ENCODE measurements at places on chromosomes 11 and 22. TPM values are rescaled to one million over a fixed set of nuclear protein-coding genes. Genes with fewer than 3 reads are reported as not detected.

The C11orf68 gene
- 11.6 TPM for total RNA-seq

The DDIAS gene
- 0.16 TPM for total RNA-seq

- no peak for DNase-seq
Observed at GRCh38 chr11:76026281-76026680, 180.0 kb downstream of the WNT11 start.

DNA sequence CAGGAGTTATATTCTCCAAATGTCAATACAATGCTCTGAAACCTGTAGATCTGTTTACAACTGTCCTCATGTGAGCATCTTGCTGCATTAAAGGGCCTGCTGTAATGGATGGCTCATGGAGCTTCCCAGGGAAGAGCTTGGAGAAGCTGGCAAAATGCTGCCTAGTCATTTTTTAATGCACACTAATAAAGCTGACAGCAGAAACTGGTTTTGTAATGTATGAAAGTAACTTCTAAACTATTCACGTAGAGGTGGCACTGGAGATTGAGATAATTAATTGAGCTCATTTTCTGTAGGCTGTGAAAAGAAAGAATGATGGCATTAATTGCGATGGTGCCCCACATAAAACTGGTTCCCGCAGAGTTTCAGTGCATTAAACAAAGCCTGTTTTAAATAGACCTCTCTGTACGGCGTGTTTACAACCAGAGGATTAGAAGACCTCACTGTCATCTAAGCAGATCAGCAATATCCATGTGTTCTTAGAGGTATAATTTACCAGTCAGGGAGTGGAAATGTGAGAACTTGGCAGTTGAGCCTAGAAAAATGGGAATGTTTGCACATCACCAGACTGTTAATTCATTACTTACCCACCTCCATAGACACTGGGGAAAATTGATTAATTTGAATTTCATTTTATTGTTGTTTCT lies 16.0 kb downstream of the POLA2 start:
- DNase-seq = no peak

DNA sequence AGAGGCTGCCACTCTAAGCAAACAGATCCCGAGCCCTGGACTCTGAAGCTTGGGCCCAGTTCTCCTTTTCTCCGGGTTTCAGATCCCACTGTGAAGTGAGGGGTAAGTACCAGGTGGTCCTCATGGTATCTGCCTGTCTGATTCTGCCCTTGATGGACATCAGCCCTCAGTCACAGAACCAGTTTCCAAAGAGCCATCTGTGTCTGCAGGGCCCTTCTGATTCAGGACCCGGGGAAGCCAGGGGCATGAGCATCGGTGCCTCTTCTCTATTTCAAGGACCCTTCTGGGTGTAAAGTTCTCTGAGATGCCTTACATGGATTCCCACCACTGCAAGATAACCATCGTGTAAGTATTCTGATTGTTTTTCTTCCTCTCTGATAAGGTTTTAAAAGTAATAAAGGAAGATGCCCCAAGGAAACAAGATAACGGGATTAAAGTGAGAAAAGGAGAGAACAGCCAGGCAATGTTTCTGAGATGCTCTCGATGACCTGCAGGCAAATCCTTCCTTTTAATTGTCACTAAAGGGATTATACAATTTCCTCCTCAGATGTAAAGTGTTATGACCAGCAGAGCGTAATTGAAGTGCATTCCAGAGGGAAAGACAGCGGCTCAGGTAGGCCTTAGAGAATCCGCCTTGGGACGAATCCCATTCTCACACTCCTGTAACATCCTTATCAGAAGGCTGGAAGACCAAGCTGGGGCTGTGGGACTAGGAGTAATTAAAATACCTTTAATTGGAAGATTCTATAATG lies 924.3 kb downstream of the TBC1D22A start:
- DNase-seq = no peak

DNA sequence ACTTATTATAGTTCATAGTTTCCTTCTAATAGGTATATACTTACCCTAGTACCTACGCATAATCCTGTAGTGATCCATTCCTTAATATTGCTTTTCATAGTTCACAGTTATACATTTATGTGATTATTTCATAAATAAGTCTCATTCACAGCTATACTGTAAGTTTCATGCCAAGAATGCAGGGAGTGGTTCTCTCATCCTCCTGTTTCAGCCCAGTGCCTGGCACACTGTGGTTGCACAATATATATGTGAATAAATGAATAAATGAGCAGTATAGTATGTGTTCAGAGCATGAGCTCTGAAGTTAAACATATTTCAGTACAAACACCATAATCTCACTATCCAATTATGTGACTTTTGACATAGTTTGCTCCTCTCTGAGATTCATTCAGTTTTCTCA lies 115.8 kb downstream of the MAML2 start:
- DNase-seq = no peak

The CCDC87 gene
- 0.22 TPM for total RNA-seq

The MIOX gene
- 0.54 TPM for total RNA-seq

- DNase-seq = no peak
Observed at GRCh38 chr11:45779602-45780001, 25.3 kb upstream of the SLC35C1 start.

DNA sequence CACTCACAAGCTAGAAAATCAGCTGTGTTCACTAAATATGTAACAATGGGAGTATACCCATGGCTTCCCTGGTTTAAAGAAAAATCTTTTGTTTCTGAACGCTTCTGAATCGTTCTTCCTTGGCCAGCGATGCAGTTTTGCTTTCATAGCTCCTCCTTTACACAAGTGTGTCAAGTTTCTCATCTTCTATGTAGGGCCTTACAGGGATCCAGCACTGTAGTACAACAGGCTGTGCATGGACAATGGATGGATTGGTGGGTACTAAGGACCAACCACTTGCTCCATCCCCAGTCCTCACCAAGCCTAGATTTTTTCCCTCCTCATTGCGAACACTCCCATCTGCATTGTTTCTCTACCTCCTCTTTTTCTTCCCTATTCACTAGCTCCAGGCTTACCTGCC lies 24.3 kb upstream of the POU2AF2 start:
- DNase-seq = no peak

DNA sequence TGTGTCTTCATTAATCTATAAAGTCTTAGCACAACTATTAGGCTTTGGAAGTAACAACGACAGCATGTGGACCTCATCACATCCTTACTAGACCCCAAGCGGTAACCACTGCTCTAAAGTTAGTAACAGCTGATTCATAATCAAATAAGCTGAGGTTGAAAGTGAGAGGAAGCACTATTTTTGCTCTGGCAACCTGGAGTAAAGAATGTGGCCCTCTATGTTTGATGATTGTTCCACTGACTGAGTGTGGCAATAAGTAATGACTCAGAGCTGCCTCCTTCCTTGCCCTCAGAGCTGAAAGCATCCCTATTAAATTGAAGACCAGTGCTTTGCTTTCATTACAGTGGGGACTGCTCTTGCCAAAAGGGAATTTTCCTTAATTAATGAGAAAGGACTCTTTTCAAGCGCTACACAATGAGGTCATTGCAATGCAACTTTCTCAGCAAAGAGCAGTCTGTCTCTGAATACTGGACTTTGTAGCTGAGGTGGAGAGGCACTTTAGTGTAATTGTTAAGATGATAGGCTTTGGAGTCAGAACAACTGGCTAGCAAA lies 906.1 kb upstream of the RAG2 start:
- no peak for DNase-seq

- peak; percentile 19 for DNase-seq
Observed at GRCh38 chr22:28299753-28300152, 379.9 kb downstream of the TTC28 start.

The FJX1 gene
- total RNA-seq = 2.6 TPM

GRCh38 chr11:78390809-78391208 lies 26.8 kb downstream of the GAB2 start:
- no peak for DNase-seq

The LRRC74B gene
- total RNA-seq = not detected

GRCh38 chr11:8757533-8757932 lies 74.9 kb downstream of the RPL27A start:
- DNase-seq = no peak

DNA sequence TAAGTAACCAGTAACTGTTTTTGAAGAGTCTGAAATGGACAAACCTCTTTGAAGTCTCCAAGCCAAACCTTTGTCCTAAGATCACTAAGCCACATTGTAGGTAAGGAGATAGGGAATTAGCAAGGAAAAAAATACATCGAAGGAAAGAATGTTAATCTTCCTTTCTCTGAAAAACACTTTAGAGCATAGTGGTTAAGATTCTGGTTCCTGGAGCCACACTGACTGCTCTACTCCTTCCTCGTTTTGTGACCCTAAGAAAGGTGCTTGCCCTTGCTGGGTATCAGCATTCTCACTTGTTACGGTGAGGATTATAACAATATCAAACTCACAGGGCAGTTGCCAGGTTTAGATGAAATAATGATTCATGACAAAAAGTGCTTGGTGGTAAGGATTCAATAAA lies 104.0 kb downstream of the SIK3 start:
- no peak for DNase-seq

The SPA17 gene
- 2.2 TPM for total RNA-seq

DNA sequence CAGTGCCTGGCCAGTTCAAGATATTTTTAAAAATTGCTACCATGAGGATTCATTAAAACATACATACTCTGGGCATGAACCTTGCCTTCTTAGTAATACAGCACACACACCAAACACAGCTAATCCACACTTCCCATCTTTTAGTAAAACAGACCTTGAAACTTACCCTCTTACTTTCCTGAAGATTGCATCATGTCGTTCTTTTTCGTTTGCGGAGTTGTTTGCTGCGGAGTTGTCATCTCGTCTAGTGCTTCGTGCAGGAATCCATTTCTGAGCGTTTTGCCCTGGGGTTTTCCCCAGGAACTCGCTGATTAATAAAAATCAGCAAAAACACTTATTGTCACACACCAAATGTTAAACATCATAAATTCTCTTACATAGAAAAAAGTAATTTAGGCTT lies 3.0 kb downstream of the EIF4G2 start:
- DNase-seq = no peak

DNA sequence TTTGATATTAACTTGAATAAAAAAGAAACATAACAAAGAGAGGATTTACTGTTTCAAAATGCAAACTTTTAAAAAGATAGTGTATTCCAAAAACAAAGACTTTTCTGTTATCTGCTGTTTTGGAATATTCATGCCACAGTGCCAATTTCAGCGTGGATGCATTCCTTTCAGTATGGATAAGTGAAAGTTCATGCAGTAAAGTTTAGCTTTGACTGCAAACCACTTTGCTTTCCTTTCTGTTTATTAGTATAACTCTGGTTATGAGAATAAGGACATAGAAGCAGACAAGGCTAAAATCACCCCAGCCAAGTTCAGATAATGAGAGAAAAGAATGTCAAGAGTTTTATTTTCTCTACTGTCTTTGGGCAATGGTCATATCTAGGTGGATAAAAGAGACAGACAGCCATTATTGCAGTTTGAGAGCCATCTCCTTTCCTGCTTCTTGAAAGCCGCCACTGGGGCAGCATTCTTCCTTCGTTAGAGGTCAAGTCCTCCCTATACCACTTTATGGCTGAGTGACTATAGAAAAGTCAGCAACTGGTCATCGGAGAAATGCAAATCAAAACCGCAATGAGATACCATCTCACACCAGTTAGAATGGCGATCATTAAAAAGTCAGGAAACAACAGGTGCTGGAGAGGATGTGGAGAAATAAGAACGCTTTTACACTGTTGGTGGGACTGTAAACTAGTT lies 82.4 kb upstream of the BLID start:
- no peak for DNase-seq

The SPI1 gene
- 6.4 TPM for total RNA-seq

DNA sequence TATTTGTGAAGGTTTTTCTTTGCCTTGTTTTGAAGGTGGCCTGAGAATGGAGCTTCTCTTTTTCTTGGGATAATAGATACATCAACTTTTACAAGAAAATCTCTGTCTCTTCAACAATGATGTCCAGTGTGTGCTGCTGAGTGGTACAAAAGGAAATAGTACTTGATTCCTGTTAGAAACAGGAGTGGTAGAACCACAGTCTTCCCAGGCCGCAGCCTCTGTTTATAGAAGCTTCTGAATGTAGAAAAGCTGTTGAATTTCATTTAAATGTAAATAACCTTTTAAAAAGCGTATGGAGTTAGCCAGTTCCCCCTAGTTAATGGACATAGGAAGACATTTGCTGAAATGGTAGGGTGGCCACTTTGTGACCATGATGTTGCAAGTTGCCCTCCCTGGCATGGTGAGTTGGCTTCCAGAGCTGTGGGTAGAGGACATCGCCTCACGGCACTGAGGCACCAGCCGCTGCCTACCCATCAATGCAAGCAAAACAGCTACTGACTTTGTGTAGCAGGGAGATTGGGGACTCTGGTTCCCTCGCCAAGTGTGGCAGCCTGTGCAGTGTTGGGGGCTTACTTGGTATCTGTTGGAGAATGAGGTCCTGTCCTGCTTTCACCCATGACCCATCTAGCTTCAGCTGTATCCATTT lies 31.6 kb downstream of the C11orf91 start:
- DNase-seq = no peak

- DNase-seq = no peak
Observed at GRCh38 chr11:36195496-36196354, 93.5 kb downstream of the COMMD9 start.

- no peak for DNase-seq
Observed at GRCh38 chr22:22954656-22955055, 67.0 kb downstream of the IGLL5 start.

The GAB2 gene
- 10.7 TPM for total RNA-seq

The MS4A13 gene
- not detected for total RNA-seq

The RIMBP3B gene
- not detected for total RNA-seq

DNA sequence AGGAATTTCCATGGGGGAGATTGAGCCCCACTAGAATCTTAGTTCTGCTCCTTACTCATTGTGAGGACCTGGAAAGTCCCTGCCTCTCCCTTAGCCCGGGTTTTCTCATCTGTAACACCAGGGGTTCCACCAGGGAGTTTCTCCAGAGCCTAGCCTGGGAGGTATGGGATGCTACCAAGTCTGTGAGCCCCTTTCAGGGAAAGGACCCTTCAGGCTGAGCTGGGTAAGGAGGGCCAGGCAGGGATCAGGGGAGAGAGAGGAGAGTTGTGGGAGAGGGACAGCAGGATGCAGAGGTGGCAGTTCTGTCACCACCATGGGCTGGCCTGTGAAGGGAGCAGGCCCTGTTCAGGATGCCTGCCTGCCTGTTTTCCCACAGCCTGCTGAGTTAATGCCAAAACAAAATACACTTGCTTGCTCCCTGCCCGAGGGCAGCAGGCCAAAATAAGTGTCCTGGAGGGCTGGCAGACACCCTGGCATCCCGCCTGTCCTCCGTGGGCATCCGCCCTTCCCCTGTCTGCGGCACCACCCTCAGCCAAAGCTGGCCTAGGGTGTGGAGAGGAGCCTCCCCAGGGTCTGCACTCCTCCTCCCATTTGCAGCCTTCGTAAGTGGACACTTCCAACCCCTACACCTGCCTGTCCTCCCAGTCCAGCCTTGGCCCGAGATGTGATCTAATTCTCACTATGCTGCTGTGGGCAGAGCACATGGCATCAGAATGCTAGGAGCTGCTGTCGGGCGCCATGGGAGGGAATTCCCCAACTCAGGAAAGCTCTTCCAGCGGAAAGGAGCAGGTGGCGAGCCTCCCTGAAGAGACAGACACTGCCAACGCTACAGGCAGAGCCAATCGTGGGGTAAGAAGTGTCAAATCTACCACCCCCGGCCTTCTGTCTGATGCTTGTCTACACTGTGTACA lies 5.9 kb upstream of the FCHSD2 start:
- DNase-seq = peak; percentile 71

GRCh38 chr22:23847991-23848864 lies 9.4 kb upstream of the DERL3 start:
- DNase-seq = no peak
